ENCODE measurements at places on chromosomes 5 and 9.

DNA sequence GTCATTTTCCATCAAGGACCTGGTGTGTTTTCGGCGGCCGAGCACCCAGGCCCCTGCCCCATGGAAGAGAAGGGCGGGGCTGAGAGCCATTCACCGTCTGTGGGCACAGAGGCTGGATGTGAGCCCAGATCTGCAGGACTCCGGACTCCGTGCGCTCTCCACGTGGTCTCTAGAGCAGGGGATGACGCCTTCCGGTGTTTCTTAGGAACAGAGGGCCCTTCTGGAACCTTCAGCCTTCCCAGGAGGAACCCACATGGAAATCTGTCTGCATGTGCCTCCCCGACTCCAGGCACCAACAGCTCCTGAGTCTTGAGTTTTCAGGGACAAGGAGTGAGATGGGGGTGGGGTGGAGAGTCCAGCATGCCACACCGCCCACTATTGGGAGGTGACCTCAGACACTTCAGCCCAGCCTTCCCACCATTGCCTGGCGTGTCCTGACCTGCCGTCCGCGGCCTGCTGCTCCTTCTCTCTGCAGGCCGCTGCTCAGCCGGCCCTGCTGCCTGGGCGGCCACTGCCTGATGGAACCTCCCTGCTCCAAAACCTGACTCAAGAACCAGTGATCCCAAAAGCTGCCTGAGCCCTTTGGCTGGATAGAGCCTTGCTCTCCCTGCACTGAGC lies 2.4 kb upstream of the RXRA start:
- no peak for DNase-seq

DNA sequence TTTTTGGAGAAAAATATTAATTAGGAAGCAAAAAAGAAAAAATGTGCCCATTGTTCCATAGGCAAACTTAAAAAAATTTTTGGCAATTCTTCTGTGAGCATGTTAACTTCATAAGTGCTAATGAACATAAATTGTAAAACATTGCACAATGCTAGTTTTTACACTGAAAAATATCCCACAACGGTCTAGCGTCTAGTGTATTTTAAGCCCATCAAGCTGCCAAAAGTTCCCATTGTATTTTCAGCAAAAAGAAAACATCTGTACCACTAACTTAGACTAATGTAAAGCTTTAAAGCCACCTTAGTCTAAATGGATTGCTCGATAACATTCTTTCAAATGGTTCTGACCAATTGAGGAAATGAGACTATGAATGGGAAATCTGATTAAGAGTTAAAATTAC lies 2.8 kb downstream of the NR6A1 start:
- DNase-seq, result no peak

- peak; percentile 94 for DNase-seq
These were observed 33.0 kb downstream of the IRF1 start for GRCh38 chr5:132457371-132458225.

- DNase-seq, result no peak
These were observed 230.2 kb downstream of the IRX1 start for GRCh38 chr5:3825531-3826451.

GRCh38 chr5:115884704-115885103 lies 43.0 kb downstream of the AP3S1 start:
- DNase-seq, result no peak

DNA sequence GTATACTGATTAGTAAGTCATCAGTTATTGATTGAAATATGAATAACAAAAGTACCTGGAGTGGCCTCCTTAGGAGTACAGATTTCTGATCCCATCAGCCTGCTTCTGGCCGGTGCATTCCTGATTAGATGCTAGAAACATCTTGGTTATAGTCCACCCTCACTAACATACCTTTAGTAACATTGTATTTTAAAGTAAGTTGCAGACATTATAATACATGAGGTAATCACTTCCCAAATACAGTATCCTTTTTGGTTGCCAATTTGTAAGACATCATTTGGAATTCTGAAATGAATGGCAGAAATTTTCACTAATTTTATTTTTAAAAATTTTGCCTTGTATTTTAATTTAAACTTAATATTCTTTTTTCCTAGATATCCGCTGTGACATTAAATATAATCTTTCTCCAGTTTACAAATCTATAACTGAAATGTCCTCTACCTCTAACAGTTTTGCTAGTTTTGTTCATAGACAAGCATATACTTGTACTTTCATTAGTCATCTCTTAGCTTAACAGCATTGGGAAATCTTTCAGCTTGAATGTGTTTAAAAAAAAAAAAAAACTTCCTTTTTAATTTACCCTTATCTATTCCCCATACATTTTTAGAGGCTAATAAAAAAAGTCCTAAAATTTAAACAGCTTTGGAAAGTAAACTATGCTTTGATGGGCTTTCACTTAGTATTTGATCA lies 178.9 kb downstream of the XRCC4 start:
- DNase-seq, result peak; percentile 7

DNA sequence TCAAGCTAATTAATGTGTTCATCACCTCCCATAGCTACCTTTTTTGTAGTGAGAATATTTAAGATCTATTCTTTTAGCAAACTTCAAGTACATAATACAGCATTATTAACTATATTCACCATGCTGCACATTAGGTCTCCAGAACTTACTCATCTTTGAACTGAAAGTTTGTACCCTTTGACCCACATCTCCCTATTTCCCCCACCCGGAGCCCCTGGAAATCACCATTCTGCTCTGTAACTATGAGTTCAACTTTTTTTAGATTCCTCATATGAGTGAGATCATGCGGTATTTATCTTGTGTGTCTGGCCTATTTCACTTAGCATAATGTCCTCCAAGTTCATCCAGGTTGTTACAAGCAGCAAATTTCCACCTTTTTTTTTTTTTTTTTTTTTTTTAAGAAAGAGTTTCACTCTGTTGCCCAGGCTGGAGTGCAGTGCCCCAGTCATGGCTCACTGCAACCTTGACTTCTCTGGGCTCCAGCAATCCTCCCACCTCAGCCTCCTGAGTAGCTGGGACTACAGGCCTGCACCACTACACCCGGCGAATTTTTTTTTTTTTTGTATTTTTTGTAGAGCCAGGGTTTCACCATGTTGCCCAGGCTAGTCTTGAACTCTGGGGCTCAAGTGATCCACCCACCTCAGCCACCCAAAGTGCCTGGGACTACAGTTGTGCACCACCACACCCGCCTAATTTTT lies 100.4 kb upstream of the SAP30L start:
- DNase-seq, result no peak

All from CD14-positive monocyte (primary cell).